Stimulated activated CD8-positive, alpha-beta memory T cell treated with anti-CD3 and anti-CD28 coated beads, Interleukin-4, amount 100 ng/mL, for 1 hour (primary cell): ENCODE measurements at places on chromosomes 6 and 20.

- no peak for DNase-seq
Measured at GRCh38 chr6:121344539-121344938, 10.3 kb upstream of the TBC1D32 start.

DNA sequence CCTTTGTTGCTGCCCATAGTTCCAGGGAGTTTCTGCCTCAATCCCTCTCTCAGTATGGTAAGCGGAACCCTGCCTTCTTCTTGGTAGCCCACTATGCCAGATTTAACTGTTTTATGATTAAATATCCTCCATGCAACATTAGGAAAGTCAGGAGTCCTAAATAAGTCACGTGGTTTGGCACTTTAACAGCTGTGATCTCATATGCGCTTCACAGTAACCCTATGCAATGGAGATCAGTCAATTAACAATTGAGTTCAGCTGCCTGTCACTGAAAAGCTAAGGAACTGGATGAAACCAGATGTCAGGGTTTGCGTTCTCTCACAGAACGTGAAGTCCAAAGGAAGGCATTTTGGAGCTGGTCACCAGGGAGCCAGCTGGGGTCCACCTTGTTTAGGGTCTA is 81.6 kb downstream of the PSMB1 start:
- DNase-seq: no peak

- DNase-seq: no peak
Measured at GRCh38 chr6:43521836-43522235, 4.9 kb downstream of the POLR1C start.

DNA sequence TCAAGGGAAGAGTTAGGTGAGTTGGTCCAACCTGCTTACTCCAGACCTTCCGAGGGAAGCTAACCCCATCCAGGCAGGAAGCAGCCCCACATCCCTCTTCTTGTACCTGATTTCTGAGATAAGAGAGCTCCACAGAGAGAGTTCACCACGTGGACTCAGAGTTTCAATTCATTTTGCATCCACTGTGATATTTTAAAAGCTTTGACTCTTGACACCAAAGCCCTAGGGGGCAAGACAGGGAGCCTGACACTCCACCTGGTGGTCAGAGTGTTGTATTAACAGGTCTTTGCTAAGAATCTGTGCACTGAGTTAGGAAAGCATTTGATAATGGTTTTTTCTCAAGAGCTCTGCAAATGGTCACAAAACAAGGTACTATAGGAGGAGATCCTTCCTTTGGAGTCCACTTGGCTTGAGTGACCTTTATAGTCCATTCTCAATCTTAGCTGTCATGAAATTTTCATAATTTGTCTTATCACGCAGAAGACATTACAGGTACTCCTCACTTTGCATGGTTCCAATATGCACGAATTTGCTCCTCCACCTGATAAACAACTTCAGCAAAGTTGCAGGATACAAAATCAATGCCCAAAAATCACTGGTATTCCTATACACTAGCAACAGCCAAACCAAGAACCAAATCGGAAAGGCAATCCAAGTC is 56.2 kb upstream of the RIPOR2 start:
- peak; percentile 49 for DNase-seq

DNA sequence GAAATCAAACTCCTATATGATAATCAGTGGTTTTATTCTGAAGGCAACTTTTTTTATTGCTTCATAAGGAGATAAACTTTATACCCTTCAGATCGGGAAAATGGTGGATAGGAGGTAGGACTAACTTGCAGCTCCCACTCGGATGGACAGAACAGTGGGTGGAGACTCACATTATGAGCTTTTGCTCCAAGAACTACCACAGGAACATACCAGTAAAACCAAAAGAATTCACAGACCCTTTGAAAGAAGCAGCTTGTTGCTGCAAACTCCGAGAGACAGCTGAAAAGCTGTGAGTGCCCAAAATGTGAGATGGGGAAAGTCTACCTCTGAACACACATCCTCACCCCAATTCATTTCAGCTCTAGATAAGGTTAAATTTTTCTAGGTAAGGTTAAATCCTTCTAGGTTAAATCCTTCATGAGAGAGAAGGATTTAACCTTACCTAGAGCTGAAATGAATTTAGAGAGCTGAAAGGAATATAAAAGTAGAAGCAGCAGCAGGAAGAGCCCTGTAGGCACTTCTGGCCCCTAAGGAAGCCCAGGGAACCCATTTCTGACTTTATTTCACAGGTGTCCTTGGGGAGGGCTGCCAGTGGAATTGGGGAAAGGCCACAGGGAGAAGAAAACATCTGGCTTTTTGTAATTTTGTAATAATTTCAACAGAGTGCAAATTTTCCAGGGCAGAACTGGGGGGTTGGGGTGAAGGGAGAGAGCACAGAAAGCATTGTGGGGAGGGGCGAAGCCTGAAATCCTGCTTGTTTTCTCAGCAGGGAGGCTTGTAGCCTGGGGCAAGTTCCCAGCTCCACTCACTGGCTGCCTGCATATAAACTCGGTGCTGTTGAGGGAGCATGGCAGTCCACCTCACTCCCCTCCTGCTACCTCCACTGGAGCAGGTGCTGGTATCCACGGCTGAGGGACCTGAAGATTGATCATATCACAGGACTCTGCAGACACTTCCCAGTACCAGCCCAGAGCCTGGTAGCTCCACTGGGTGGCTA is 65.9 kb upstream of the HCRTR2 start:
- DNase-seq: no peak

- DNase-seq: no peak
Measured at GRCh38 chr6:5466281-5467136, 205.2 kb downstream of the FARS2 start.

- DNase-seq: no peak
Measured at GRCh38 chr20:57678340-57678739, 31.5 kb downstream of the PMEPA1 start.

DNA sequence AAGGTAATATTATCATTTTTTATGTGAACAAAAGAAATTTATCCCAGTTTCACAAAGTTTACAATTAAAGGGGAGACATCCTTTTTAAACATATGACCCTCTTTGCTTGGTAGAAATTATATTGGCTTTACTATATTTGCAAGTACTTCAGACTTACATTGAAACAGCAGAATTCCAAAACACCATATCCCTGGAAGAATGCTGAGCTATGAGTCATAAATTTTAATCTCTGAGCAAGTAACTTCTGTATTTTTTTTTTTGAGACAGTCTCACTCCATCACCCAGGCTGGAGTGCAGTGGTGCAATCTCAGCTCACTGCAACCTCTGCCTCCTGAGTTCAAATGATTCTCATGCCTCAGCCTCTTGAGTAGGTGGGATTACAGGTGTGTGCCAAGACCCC is 240.4 kb downstream of the TBC1D32 start:
- DNase-seq: no peak

DNA sequence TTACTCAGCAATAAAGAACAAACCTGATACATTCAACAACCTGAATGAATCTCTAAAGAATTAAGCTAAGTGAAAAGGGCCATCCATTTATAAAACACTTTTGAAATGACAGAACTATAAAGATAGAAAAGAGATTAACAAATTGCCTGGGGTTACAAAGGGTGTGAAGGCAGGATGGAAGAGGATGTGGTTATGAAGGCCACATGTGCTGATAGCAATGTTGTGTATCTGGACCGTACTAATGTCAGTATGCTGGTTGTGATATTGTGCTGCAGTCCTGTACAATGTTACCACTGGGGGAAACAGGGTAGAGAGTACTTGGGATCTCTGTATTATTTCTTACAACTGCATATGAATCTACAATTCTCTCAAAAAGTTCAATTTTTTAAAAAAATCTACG is 36.4 kb downstream of the ELOVL5 start:
- DNase-seq: no peak

DNA sequence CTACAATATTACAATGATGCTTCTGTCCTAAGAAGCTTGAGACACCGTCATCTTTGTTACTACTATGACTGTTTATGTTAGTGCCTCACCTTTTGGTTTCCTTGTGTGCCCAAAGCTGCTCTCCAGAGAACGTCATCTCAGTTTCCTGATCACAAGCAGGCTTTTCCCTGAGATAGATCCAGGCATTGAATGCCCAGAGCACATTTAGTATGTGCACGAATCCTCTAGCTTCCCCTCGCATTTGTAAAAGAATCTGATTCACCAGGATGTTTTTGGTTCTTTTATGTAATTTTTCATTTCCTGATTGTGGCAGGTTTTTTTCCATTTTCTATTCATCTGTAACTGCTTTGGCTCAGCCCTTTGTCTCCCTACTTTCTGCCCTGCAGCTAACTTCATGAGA is 100.2 kb upstream of the TMEM181 start:
- no peak for DNase-seq

DNA sequence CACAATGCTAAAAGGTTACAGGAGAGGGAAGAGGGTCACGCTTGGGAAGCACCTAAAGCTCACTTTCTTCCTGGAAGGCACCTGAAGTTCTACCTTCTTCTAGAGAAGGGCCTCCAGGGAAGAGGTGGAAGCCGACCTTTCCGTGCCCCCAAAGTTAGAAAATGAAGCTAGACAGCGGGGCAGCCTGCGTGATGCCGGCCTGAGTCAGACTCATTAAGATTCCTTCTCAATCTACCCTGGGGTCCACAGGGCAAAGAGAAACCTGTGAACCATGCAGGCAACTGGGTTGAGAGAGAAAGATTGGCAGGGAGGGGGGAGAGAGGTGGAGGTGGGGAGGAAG is 54.8 kb upstream of the CCDC167 start:
- no peak for DNase-seq

- DNase-seq: no peak
Measured at GRCh38 chr6:119728220-119728750, 378.7 kb upstream of the MAN1A1 start.

GRCh38 chr20:17679941-17680835 is 1.9 kb downstream of the RRBP1 start:
- DNase-seq: no peak

GRCh38 chr20:51382986-51383821 is 159.3 kb downstream of the NFATC2 start:
- DNase-seq: no peak

DNA sequence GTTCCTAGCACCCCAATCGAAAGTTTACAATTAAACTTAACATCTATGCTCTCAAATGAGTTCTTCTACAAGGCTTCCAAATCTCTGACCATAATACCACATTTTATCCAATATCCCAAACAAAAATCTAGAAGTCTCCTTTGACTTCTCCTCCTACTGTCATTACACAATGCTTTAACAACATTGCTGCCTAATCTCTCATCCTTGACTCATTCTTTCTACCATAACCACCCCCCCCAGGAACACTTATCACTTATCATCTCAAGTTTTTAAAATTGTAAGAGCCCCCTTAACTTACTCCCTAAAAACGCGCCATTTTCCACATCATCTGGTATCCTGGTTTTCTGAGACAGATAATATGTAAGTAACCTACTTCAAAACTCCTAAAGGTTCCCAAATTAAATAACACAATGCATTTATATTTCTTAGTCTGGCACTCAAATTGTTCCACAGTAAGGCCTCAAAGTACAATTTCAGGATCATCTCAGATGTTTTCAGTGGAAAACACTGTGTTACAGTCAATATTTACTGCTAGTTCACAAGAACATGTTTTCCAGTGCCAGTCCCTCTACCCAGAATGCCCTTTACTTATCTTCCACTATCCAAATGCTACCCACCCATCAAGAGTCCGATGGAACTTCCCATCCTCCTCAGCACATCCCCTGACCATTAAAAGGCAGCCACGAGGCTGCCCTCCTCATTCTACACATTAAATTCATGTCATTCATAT is 308.2 kb upstream of the THEMIS start:
- DNase-seq: no peak

DNA sequence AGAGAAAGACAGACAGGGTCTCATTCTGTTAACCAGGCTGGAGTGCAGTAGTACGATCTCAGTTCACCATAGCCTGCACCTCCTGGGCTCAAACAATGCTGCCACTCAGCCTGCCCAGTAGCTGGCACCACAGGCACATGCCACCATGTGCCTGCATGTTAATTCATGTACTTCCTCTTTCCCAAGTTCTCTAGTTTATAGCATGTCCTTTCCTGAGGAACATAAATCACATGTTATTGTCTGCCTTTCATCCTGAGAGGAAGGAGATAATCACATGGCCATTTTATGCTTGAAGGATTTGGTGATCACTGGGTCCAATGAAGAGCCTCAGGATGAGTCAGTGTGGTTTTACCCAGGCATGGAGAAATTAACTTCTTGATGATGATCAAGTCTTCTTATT is 47.9 kb downstream of the COL11A2 start:
- no peak for DNase-seq

DNA sequence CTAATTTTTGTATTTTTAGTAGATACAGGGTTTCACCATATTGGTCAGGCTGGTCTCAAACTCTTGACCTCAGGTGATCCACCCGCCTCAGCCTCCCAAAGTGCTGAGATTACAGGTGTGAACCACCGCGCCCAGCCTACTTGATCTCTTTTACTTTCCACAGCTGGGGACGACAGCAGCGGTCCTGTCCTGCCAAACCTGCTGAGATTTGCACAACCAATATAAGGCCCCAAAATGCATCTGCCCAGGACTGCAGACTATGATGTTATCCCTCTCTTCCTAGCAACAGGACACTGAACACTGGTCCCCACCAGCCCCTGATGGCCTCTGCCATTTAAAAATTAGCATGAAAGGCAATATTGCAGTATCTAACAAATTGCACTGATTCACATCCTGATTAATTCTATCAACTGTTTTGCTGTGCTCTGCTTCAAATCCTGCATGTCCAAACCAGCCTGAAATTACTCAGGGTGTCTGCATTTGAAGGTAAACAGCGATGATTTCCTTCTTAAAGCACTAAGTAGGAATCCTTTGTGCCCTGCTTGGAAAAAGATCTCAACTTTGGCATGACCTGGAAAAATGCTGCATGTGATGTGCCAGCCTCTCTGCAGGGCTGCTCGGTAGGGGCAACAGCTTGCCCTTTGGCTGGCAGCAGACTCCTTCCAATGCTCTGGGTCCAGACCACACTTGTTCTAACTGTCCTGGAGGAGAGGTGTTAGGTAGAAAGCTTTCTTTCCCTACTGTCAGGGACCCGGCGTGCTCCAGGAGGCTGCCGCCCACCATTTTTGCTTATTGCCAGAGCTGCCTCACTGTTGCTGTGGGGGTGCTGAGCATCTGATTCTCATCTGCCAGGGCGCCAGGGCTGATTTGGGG is 27.4 kb upstream of the PXDC1 start:
- DNase-seq: no peak

DNA sequence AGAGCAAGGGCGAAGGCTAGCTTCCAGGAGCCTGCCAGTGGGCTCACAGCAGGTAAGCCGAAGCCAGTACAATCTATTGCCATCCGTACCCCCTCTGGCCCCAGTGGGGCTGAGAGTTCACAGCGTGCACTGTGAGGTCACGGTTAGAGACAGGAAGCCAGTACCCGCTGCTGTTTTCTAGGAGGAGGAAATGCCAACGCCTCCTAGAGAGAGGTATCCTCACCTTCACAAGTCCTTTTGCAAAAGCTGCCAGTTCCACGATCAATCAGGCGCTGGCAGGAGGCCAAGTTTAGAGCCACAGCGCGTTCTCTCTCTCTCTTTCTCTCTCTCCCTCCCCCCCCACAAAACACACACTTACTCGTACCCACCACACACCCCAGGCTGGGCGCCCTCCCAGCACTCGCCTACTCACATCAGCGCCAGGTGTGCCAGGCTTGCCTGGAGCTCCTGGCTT is 22.5 kb downstream of the COL9A1 start:
- no peak for DNase-seq

DNA sequence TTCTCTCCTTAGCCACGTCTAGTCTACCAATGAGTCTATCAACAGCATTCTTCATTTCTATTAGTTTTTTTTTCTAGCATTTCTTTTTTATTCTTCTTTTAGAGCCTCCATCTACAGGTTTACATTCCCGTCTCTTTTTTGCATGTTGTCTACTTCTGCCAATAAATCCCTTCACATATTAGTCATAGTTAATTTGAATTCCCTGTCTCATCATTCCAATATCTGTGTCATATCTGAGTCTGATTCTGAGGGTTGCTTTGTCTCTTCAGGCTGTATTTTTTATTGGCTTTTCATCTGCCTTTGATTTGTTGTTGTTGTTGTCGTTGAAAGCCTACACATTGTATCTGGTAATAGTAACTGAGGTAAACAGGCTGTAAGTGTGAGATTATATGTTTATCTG is 104.6 kb downstream of the HMGCLL1 start:
- DNase-seq: no peak
